Hematopoietic multipotent progenitor cell (in vitro differentiated cells): ENCODE measurements at places on chromosomes 12 and 14.

GRCh38 chr12:22409377-22410164 is 75.1 kb upstream of the ST8SIA1 start:
- DNase-seq = no peak

- no peak for DNase-seq
These were observed 5.9 kb upstream of the RNASE12 start for GRCh38 chr14:20597108-20597507.

DNA sequence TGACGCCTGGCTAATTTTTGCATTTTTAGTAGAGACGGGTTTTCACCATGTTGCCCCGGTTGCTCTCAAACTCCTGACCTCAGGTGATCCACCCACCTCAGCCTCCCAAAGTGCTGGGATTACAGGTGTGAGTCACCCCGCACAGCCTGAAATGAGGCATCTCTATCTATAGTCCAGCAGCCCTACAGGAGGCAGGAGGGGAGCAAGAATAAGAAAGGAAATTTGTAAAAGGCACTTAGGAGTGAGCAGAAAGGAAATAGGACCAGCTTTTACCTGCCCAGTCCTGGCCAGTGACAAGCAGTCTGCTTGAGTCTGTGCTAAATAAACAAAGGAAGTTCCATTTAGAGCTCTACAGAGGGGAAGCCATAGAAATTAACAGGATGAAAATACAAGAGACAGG is 15.0 kb upstream of the PSMA6 start:
- no peak for DNase-seq

DNA sequence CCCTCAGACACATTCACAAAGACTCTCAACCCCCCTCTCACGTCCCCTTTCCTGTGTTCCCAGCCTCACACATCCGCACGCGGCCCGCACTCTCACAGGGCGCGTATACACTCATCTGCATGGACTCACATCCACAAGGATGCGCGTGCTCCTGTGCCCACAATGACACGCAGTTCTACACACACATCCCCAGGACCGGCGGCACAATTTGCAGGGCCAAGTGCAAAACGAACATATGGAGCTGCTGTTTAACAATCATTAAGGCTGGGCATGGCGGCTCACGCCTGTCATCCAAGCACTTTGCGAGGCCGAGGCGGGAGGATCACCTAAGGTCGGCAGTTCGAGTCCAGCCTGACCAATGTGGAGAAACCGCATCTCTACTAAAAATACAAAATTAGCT is 36.4 kb upstream of the EML1 start:
- no peak for DNase-seq

GRCh38 chr12:12486661-12487240 is 75.9 kb downstream of the DUSP16 start:
- DNase-seq = no peak

GRCh38 chr14:99041820-99042174 is 230.2 kb downstream of the BCL11B start:
- DNase-seq = no peak

DNA sequence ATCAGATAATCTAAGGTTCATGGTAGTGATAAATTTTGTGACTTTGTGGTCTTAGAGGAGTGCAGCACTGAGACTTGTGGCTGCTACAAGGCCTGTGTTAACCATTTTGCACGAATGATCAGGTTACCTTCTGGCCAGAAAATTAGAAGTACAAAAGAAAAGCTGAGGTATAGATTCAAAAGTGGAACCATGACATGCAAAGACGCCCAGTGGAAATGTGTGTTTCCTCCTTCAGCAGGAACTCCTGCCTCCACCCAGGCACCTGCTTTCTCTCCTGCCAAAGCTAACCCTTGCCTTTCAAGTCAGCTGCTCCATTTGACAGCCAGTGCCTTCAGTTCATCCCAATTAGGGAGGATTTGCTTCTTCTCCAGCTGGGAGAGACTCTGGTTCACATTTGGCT is 10.1 kb downstream of the PDE6H start:
- DNase-seq = no peak
